ENCODE measurements at places on chromosomes 7 and 10.

DNA sequence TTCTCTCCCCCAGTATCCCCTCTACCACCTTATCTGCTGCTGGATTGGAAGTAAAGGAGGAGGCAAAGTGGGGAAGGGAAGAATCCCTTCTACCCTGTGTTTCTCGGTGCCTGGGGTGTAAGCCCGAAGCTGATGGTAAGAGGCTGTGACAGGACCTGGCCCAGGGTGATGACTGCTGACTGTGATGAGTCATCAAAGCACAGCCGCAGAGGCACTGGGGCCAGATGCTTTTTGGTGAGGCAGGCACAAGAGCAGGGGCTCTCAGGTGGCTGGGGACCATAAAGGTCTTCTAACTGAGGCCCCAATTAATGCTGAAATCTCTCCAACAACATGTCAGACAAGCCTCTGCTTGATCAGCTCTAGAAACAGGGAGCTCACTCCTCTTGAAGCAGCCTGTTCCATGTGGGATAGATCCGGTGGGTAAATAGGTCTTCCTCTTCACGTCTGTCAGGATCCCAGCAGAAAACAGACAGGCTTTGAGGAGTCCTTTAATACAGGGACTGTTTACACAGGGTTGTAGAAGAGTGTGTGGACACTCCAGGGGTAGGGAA is 86.1 kb upstream of the PCBD1 start:
- DNase-seq = peak; percentile 57

DNA sequence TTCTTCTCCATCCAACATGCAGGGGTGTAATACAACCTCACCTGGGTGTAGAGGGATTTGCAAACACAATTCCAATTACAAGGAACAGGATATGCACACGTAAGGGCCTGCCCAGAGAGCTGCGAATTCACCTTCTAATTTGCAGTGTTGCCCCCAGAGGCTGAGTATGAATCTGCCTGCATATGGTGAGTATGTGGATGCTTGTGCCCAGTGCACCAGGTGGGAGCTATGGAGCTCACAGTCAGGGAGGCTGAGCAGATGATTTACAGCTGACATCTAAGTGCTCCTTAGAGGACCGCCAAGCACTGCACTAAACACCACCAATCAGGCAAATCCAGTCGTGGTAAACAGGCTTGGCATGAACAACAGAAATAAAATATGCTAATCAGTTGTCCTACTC is 132.0 kb downstream of the RELN start:
- no peak for DNase-seq

DNA sequence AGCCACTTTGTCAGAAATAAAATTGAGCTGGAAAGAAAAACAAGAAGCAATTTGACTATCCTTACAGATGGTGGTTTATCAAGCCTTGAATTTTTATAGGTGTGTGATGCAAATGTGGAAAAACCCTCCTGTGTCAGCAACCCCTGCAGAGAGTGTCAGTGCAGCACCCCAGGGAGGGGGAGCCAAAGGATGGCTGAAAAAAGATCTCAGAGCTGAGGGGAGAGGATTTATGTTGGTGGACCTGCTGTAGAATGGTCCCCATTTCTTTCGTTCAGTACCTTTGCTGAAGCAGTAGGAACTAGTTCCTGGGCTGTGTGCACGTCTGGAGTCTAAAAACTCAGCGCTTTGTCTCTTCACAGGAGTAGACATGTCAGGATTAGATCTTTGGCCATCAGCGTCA is 239.0 kb downstream of the PHTF2 start:
- DNase-seq = no peak

DNA sequence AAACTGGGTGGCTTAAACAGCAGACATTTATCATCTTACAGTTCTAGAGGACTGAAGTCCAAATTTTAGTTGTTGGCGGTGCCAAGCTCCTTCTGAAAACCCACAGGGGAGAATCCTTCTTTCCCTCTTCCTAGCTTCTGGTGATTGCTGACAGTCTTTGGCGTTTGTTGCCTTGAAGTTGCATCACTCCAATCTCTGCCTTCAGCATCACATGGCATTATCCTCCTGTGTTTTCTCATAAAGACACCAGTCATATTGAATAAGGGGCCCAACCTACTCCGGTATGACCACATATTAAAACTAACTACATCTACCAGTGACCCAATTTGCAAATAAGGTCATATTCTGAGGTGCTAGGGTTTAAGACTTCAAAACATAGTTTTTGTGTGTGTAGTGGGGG is 472.1 kb upstream of the IGFBP3 start:
- DNase-seq = no peak

- DNase-seq = no peak
Measured at GRCh38 chr7:104341546-104341945, 13.1 kb downstream of the LHFPL3 start.

- DNase-seq = no peak
Measured at GRCh38 chr10:48672596-48673265, 11.9 kb upstream of the WDFY4 start.

DNA sequence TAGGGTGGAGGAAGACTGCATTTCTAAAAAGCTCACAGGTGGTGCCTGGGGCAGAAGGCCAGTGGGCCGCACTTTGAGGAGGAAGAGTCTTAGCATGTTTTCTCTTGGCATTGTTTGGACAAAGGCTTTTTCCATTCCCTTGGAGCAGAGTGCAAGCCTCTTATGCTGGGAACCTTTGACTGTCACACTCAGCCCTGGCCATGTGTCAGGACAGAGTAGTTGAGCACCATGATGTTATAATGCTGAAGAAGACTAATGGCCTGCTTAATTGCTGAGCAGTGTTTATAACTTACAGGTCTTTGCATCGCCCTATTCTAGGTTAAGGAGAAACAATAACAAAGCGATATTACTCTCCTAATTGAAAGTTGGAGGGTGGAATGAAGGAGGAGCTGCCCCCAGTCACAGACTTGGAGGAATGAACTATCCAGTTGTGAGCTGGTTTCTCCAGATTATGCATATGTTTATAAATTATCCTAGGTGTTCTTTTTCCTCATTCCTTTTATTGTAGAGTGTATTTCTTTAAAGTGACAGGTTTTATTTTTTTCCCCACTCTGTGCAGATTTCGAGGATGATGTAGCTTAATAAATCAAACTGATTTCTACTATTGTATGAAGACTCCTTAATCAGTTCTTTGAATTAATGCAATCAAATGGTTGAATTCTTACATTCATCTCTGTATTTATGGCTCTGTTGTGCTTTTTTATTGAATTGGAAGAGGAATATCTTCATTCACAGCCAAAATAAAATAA is 767.0 kb downstream of the LRMDA start:
- DNase-seq = no peak

DNA sequence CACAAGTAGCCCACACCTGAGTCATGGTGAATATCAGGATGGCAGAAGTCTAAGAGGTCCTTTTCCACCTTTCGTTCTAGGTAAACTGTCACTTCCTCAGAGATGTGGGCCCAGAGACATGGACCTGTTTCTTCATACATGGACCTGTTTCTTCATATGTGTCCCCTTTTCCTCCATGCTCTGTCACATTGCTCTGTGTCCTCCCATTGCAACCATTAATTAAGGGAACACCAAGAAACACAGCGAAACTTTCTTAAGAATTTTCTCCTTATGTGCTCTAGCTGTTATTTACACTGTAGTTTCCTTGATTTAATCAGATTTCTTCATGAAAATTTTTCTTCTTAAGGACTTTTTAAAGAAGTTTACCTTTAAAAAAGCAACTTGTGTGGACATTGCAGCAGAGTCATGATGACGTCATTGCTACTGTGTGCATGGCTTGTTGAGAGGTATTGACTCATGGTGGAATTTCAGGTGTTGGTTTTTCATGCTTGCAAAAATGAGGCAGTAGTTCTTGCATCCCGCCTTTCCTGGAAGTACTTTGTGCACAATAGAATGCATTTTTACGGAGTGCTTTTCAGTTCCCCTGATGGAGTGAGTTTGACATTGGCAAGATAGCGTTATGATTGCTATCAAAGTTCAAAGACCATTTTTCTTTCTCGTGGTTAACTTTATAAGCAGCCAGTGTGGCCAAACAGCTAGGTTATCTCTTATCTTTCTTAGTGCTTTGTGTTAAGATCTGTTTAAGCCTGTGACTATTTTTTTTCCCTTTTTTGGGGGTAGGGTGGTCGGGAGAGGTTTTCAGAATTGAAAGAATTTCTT is 37.7 kb downstream of the CFAP58 start:
- peak; percentile 31 for DNase-seq

DNA sequence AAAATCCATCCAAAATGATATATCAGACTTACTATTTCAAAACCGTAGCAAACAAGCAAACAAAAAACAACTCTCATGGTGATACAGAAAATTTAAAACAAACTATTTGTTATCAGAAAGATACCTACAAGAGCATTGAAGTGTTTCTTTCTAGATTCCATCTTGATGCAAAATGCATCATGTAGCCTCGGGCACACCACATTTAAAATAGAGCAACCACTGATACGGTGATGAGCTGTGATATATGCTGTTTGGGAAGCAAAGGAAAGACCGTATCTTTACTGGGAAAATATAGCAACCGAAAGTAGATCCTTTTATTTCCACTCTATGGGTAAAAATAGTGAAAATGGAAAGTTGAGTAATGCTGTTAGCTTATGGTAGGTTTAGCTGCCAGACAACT is 892.0 kb downstream of the GATA3 start:
- DNase-seq = no peak

DNA sequence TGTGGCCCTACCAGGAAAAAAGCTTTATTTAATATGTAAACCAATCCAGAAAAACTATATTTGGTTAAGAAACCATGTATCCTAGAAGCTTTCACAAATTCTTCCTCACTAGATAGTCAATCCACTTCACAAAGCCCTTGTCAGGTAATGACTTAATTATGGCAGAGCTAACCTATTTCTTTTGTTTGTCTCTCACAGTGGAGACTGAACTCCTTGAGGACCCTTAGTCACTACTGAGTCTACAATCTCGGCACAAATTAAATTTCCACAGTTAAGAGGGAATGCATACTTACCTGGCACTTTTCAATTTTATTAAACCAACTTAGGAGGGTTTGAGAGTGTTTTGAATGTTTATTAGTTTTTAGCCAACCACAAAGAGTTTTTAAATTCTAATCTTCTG is 23.0 kb downstream of the WAPL start:
- DNase-seq = no peak

DNA sequence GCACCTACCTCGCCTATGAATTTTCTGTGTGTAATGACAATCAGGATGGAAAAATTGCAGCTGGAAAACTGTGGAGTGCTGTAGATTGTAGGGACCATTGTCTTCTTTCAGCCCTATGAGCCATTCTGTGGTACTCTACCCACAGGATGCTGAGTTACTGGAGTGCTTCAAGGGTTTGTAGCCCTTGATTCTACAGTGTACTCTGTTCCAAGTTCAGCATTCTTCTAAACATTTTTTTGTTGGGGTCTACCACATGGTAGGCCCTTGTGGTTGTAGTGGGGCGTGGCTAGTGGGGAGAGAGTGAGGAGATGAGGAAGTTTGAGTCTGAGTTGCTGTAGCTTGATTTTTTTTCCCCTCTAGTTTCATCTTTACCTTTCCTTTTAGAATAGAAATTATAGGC is 33.5 kb downstream of the REEP3 start:
- peak; percentile 94 for DNase-seq

DNA sequence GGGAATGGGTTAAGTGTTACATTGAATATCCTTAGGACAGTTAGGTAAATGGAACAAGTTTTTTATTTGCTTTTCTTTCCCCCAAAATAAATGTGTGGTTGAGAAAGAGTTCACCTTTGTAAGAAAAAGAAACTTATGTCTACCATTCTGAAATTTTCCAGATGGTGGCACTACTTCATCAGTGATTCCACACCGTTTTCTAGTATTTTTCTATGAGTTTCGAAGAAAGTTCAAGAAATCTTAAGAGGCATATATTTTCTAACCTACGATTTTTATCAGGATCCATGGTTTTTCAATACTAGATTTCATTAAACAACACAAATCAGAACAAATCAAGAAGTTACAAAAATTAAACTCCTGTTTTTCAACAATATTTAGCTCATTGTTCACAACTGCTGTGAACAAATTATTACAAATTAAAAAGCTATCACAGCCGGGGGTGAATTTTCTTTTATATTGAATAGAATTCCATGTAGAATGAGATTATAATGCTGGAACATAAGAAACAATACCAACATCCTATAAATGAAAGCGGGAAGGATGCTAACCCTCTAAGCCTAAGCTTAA is 163.1 kb upstream of the NPVF start:
- DNase-seq = peak; percentile 63

DNA sequence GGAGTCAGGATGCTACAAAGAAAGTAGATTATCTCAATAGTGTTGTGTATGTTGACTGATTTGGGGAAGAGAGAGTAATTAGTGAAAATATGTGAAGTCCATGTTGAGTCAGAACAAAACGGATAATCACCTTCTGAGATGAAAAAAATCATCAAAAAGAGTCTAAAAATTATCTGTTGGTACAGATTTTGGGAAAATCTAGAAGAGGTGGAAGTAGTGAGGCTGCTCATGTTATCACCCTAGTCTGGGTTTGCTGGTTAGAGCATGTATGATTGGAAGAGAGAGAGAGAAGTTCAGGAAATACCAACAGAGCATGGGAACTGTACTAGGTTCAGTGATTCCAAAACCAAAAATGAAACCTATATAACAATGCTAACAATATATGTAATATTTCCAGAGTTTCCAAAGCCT is 12.3 kb downstream of the RPA3 start:
- no peak for DNase-seq

DNA sequence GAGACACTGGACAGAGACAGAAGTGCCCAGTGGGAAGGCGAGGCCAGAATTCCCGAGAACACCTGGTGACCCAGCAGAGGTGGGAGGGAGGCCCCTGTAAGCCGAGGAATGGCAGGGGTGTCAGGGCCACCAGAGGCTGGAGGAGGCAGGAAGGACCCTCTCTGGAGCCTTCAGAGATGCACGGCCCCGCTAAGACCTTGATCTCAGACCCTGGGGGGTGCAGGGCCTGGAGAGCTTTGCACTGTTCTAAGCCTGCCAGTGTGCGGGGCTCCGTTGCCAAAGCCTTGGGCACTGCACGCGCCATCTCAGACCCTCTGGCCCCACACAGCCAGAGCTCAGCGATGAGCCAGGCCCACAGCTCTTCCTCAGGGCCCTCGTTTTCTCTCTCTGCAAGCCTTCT is 557.1 kb downstream of the PTPRN2 start:
- no peak for DNase-seq

DNA sequence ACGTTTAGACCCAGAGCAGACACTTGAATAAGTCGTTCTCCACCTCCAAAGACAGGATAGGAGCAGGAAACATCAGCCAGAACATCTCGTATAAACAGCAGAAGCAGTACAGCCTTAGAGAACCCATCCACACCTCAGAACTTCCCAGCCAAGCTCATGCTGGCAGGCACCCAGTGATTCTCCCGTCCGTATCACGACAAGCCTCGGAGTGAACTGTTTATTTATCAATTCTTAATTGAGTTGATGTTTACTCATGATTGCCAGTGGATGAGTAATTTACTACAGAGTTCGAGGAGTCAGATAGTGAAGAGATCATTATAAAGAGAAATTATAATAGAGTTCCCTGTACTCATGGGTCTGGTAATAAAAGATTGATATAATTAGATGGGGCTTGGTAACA is 811.5 kb downstream of the LRMDA start:
- no peak for DNase-seq

DNA sequence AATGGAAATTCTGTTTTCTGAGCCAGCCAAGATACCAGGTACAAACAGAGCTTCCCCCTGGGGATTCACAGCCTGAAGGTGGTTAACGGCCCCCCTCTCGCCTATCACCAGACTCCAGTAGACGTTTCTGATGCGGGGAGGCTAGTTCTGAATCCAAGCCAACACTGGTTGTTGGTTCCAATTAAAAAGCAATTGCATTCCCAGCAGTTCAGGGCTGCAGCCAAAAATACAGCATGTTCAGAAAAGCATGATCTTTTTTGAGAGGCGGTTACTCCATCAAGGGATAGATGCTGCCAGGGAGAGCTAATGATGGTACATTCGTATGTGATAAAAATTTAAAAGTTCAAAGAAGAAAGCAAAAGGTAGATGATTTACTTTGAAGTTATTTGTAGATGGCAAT is 481.0 kb downstream of the GALNT17 start:
- DNase-seq = no peak

Data from H4 (cell line).